Ascending aorta (tissue), 2 donors: ENCODE measurements at places on chromosomes 13 and 19.

DNA sequence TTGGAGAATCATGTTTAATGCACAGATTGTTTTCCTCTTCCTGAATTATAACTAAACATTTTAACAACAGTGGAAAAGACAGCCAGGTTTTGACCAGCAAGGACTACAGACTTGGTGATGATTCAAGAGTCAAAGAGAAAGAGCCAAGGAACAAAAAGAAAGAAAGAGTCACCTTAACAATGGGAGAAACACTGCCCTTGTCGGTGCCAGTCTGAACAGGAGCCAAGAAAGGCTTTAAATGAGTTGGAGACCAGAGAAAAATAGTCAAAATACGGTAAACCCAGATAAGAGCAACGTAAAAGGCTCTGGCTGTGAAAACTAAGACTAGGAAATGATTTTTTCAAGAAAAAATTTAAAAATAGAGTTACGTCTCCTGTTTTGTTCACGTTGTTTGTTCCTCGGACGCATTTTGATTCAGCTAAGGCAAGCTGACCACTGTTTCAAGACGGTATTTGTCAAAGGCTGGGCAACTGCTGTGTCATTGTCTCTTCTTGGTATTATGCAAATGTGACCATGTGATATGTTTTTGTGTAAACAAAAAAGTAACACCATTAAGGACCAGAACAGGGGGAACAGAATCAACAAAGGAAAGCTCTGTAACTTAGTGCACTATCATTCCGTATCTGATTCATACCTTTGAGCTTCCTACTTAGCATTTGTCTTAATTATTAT, 634.5 kb downstream of the LIG4 start:
- no peak for DNase-seq

- peak; percentile 99 for DNase-seq
Measured at GRCh38 chr19:48321622-48322591, 3.4 kb upstream of the EMP3 start.

- DNase-seq, result peak; percentile 89
Measured at GRCh38 chr19:47790398-47790814, 11.9 kb downstream of the SELENOW start.

DNA sequence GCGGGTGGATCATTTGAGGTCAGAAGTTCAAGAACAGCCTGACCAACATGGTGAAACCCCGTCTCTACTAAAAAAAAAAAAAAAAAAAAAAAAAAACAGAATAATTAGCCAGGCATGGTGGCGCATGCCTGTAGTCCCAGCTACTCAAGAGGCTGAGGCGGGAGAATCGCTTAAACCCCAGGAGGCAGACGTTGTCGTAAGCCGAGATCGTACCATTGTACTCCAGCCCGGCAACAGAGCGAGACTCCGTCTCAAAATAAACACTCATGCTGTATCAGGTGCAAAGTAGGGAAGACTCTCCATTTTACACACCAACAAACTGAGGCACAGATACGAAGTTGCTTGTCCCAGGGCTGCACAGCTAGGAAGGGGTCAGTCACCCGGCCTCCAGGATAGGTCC, 15.6 kb downstream of the TLE6 start:
- DNase-seq, result no peak

DNA sequence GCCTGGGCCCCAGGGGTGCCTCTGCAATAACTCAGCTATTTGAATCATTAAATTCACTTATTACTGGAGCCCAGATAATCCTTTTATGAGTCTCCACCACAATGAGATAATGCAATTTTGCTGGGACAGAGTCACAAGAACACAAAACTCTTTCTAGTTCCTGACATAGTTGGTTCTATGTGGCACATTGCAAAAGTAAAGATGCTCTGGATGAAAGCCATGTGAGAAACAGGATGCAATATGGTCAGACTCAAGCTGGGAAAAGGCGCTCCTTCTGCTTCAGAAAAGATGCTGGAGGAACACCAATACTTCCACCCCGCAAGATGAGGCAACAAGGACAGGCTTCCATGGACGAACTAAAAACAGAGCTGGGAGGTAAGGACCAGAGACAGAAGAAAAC, 5.7 kb downstream of the ANKRD27 start:
- no peak for DNase-seq

GRCh38 chr19:13622766-13623715, 116.8 kb upstream of the CACNA1A start:
- DNase-seq, result no peak

GRCh38 chr13:68056816-68057710, 826.9 kb upstream of the PCDH9 start:
- no peak for DNase-seq

DNA sequence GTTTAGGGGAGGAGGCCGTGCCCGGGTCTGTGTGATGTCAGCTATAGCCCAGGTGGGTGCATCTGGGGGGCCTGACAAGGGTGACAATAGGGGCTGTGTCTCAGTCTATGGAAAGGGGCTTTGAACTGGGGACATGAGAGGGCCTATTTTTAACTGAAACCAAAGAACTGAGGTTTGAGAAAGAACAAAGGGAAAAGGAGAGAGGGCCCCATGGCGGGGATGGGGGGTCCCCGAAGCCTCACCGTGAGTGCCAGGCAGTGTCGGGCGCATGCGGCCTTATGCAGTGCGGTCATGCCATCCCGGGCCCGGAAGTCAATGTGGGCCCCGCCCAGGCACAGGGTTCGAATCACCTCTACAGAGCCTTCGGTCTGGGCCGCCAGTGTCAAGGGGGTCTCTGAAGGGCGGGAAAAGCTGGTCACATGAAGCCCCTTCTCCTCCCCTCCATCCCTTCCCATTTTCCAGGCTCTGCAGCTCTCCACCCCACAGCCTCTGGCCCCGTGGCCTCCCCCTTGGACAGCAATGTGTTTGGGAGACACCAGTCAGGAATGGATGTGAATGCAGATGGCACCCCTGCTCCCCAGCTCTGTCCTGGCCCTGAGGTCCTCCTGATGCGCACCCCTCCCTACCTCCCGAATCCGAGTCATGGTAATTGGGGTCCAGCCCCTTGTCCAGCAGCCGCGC, 5.9 kb downstream of the SHANK1 start:
- no peak for DNase-seq

DNA sequence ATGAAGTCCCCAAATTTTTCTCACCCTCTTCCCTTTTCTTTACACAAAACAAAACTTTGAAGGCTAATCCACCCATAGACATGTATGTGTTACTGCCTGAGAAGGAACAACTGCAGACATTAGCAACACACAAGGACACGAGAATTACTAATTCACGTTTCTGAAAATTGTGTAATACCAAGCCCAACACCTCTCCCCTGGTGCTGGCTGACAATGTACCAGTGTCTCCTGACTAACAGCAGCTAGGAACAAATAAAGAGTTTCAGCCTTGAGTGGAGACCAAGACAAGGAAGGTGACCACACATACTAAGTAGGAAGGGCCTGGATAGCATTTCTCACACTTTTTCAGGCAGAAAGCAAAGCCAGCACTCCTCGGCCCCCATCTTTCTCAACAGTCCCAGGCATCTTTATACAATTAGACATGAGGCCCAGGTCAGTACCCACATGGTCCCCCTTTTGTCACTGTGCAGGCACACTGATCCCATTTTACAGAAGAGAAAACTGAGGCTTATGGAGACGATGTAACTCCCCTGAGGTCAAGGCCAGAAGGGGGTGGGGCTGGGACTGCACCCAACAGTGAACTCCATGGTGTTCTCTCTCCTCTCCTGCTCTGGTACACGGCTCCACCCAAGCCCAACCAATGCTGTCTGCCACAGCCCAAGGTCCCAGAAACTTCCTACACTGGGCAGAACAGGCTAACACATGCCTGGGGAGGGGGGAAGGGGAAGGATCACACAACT, 8.7 kb downstream of the BRD4 start:
- no peak for DNase-seq

GRCh38 chr13:50989476-50989875, 79.9 kb downstream of the RNASEH2B start:
- no peak for DNase-seq

- no peak for DNase-seq
Measured at GRCh38 chr19:43460362-43461016, 4.9 kb downstream of the LYPD3 start.

- DNase-seq, result no peak
Measured at GRCh38 chr19:17078920-17079709, 3.5 kb downstream of the MYO9B start.

DNA sequence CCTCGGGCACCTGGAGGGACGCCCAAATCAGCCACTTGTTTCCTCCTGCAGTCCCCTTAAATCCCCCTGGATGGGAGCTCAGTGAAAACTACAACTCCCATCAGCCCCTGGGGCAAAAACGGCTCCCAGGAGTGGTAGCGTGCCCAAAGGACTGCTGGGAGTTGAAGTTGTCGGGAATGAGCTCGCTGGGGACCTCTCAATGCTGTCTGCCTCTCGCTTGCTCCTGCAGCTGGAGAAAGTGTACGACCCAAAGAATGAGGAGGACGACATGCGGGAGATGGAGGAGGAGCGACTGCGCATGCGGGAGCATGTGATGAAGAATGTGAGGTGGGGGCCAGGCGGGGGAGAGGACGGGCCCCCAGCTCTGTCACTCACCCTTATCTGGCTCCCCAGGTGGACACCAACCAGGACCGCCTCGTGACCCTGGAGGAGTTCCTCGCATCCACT, 14.7 kb upstream of the DHDH start:
- no peak for DNase-seq

GRCh38 chr19:1762243-1763117, 9.2 kb downstream of the ONECUT3 start:
- no peak for DNase-seq

- DNase-seq, result no peak
Measured at GRCh38 chr19:2668175-2668763, 34.2 kb downstream of the GNG7 start.

DNA sequence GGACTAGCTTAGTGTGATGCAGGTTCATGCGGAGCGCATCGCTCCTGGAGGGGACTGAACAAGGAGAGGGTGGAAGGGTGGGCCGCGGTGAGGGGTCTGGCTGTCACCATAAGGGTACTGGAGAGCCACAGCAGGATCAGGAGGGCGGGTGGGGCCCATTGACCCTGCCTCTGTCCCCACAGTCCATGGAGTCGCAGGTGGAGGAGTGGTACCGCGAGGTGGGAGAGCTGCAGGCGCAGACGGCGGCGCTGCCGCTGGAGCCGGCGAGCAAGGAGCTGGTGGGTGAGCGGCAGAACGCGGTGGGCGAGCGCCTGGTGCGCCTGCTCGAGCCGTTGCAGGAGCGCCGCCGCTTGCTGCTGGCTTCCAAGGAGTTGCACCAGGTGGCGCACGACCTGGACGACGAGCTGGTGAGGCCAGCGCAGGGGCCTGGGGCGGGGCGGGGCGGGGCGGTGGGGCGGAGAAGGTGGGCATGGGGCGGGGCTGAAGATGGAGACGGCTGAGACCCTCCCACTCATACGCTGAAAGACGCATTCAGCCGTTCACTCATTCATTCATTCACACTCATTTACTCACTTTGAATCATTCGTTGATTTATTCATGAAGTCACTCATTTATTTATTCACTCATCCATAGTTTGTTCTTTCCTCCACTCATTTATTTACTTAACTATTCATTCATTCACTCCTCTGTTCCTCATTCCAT, 27.5 kb upstream of the SHKBP1 start:
- no peak for DNase-seq

GRCh38 chr19:51311351-51312257, at the start of gene IGLON5:
TSS of gene IGLON5 (plus strand) at chr19:51311644. CDS start at chr19:51311848, 204 bp downstream.
- no peak for DNase-seq

- DNase-seq, result no peak
Measured at GRCh38 chr13:73902296-73902695, 231.9 kb downstream of the KLF12 start.

DNA sequence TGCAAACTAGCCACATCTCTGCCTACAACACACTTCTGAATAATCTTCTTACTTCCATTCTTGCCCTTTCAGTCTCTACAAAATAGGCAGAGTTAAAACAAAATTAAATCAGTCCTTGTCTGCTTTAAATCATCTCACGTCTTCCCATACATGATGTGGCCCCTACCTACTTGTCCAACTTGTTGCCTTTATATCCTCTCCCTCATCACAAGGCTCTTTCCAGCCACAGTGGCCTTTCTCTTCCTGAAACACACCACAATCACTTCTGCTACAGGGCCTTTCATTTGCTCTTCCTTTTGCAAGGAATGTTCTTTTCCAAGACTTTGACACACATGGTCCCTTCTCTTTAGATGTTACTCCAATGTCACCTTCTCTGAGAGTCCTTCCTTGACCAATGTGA, 1.7 kb downstream of the RBM26 start:
- no peak for DNase-seq

- DNase-seq, result no peak
Measured at GRCh38 chr19:460877-461720, at the start of gene SHC2. TSS of gene SHC2 (minus strand) at chr19:461033. CDS start at chr19:460996, 37 bp downstream.

DNA sequence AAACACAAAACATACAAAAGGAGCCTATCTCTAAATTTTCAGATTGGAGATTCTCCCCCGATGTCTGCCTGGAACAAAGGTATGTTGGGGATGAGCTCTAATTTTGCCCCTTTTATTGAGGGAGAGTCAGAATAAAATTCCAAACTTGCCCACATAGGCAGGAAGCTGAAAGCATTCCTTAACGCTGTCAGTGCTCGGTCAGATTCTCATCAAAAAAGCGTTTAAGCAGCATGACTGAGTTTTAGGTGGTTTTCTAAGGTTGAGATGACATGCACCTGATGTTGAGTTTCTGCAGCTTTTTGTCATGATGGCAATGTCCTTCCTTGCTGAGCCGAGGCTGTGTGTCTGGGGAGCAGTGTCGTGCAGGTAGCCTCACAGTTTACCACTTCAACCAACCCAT, 48.4 kb upstream of the MEDAG start:
- DNase-seq, result no peak

DNA sequence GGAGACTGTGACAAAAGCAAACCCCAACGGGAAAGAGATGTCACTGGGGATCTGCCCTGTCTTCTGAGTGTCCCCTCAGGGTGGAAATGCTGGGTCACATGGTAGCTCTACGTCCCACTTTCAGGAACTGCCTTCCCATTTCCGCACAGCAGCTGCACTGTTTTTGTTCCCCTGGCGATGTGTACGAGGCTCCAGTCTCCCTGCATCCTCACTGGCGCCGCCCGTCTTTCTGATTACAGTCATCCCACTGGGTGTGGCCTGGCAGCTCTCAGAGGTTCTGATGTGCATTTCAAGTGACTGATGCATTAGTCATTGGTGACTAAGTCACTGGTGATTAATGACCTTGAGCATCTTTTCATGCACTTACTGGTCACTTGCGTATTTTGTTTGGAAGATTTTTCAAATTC, 21.2 kb downstream of the PCID2 start:
- peak; percentile 33 for DNase-seq

GRCh38 chr19:15247107-15248014, 15.1 kb upstream of the EPHX3 start:
- no peak for DNase-seq

GRCh38 chr13:28978574-28978973, 158.4 kb downstream of the MTUS2 start:
- DNase-seq, result no peak

DNA sequence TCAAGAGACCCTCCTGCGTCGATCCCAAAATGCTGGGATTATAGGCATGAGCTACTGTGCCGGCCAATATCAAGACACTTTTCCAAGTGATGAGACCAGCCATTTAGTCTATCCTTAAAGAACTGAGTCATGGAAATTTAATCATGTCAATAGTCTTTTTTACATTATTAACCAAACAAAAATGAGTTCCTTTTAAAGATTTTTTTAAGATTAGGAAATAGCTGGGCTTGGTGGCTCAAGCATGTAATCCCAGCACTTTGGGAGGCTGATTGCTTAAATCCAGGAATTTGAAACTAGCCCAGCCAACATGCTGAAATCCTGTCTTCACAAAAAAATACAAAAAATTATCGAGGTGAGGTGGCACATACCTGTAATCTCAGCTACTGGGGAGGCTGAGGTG, 16.7 kb upstream of the ZNF564 start:
- DNase-seq, result no peak

GRCh38 chr13:79937311-79937710, 403.6 kb downstream of the SPRY2 start:
- DNase-seq, result no peak
